Brain pericyte (primary cell): ENCODE measurements at places on chromosomes 13 and 19.
A peak's percentile ranks its signal among the peaks of the same experiment; 100 is the strongest.

GRCh38 chr19:1551068-1552040, 16.8 kb downstream of the MEX3D start:
- no peak for DNase-seq

DNA sequence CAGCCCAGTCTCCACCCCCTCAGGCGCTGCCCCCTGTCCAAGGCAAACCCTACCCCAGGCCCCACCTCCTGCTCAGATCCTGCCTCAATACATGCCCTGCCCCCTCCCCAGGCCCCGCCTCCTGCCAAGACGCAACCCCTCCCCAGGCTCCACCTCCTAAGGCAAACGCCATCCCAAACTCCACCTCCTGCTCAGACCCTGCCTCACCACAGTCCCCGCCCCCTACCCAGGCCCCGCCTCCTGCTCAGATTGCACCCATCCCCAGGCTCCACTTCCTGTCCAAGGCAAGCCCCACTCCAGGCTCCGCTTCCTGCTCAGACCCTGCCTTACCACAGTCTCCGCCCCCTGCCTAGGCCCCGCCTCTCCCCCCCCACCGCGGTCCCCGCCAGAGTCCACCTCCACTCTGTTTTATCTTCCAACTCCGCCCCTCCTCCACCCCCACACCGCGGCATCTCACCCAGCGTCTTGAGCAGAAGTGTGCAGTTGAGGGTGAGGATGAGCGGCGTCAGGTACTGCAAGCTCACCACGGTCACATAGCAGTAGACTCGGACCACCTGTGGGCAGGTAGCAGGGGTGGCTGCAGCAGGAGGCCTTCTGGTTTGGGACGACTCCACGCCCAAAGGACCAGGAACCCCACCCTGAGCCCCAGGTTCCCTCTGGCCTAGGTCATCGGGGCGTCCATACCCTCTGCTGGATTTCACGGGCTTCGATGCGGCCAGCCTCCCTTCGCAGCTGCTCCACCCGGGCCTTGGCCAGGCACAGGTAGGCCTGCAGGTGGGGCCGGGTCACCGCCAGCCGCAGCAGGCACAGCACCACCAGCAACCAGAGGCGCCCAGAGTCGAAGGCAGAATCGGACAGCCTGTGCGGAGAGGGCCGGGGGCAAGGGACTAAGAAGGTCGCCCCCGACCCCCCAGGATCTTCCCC, 17.7 kb downstream of the TMEM161A start:
- DNase-seq, result peak; percentile 67

DNA sequence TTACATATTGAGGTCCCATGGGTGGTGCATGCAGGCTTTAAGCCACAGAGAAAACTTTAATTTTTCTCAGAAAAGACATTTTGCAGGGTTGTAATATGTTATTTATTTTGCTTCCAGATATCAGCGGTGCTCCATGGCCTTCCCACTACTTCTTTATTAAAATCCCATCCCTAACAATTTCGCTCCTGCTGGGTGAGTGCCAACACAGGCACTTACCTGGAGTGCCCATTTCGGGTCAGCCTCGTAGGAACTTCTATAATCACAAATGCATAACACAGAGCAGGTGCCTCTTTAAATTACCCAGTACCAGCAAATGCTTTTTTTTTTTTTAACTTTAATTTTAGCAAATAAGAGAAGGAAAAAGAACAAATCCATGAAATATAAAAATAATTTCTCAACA, 86.4 kb downstream of the EFNB2 start:
- DNase-seq, result no peak

GRCh38 chr13:40273253-40274025, 393.0 kb downstream of the FOXO1 start:
- DNase-seq, result no peak

DNA sequence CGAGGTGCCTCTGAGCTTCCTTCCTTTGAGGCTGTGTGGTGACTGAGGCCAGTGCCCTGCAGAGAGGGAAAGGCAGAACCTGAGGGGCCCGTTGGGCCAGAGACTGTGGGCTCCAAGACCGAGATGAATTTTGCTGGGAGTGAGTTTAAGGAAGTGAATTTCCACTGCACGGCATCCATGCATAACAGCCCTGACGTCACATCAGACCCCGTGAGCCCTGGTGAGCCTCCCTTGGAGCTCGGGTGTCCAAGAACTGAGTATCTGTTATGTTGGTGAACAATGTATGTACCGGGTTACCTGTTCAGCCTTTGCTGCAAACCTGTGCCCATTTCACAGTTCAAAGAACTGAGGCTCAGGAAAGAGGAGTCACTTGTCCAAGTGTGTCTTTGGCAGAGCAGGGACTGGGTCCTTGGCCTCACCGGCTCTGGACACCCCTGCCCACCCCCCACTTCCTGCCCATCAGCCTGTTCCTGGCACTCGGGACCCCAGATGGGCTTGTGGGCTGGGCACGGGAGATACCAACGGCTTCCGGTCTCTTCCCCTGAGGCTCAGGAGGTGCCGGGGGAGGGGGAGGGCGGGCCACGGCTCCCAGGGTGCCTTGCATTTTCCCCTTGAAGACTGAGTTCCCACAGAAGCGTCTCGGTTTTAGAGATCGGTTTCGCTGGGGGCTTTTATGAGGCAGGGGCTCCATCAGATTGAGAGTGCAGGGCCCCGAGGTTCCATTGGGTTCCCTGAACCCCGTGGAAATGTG, 33.7 kb downstream of the NFILZ start:
- no peak for DNase-seq

DNA sequence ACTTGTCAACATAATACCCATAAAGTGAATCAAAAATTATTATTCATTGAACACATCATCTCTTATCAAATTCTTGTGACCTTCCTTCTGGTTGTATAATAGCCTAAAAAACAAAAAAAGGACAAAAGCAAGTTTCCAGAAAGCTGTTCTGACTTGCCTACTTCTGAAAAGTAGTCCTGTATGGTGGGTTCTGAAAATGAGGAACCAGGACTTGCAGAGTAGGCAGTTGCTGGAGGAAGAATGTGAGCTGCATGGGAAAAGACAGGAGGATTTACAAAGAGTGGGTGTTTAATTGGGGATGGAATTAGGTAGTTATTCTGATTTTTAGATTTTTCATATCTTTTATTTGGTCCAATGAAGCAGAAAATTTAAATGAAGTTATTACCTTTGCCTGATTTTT, 56.7 kb downstream of the RCBTB2 start:
- no peak for DNase-seq

DNA sequence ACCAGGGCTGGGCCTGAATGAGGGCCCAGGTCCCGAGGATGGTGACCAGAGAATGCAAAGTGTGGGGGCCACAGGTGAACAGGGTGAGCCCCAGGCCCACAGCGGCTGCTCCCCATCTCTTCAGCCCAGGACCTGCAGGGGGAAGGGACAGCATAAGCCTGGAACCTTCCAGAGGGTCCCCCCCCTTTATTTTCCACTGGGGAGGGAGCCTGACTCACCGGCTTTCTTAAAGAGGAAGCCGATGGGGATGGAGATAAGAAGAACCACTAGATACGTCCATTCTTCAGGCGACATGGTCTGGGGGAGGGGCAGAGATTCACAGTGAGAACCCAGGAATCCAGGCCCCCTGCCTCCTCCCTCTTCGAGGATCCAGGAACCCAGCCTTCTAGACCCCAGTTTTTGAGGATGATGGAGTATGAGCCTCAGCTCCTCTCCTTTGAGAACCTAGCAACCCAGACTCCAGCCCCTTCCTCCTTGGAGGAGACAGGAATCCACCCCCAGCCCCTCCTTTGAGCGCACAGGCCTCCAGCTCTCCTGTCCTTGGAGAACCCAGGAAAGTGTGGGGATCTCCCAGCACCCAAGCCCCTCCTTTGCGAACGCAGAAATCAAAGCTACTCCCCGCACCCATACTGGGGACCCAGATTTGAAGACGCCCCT, 1.0 kb downstream of the MBOAT7 start:
- DNase-seq, result no peak

DNA sequence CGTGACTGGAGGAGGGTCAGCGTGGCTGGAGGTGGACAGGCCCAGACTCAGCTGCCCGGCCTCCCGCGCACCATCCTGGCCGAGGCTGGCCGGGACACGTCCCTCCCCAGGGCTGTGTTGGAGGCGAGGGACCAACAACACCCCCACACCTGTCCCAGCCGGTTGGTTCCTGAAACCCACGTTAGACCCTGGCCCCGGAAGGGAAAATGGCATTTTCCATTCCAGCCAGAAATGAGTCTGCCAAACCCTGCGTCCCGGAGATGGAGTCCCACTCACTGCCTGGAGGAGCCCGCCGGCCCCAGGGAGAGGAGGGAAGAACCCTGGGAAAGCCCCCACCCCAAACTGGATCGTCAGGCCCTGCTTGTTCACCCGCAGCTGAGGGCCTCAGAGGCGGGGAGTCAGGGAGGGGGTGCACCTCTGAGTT, 4.8 kb upstream of the WDR18 start:
- no peak for DNase-seq

DNA sequence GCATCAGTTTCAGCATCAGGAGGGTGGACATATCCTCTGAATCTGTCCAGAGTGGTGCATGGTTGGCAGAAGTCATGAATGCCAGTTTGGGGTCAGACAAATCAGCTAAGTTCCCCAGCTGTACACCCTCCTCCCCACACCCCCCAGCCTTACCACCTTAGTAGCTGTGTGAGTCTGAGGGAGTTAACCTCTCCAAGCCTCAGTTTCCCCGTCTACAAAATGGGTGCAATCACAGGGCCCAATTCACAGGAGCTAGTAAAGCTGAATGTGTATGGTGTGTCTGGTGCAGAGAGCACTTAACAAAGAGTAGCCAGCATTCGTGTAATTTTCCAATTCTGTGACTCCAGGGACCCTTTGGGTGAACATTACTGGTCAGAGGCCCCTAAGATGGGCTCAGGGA, 13.4 kb upstream of the ZNF358 start:
- no peak for DNase-seq

DNA sequence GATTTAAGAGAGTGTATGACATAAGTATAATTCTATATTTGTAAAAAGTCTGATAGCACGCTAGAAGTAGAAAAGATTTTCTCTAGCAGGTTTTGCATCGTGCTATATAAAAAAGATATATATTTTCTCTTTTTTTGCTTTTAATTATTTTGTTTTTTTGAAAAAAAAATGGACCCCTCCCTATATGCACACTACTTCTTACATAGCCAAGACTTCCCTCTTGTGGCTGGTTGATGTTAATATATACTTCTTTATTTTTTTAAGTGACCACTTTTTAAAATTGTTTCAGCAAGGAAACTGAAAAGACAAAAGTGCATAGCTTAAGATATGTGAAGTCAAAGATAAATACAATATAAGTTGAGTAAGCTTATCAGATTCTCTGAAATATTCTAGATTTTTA, 1202.8 kb downstream of the DIAPH3 start:
- DNase-seq, result no peak

GRCh38 chr19:10295847-10296591, 6.3 kb downstream of the ICAM5 start:
- DNase-seq, result no peak

DNA sequence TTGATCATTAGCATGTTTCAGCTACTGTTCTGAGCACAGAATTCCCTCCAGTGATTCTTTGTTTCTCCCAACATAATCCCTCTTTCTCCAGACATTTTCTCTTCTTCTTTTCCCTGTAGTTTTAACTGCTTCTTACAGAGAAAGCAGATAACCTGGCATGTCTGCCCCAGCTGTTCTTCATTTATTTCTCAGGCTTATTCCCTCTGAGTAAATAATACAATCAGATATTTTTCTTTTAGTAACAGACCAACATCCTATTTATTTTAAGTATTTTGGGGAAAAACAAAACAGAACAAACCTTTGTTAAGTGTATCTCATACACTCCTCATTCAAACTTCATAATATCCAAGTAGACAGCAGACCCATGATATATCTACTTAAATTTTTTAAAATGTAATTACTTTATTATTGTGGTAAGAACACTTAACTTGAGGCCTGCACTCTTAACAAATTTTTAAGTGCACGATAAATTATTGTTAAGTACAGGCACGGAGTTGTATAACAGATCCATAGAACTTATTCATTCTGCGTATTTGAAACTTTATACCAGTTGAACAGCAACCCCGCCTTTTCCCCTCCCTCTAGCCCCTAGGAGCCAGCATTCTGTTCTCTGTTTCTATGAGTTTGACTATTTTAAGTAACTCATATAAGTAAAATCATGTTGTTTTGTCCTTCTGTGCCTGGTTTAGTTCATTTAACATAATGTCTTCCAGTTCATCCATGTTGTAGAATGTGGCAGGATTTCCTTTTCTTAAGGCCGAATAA, 540.0 kb downstream of the LMO7 start:
- DNase-seq, result no peak

- no peak for DNase-seq
Measured at GRCh38 chr13:86881390-86881789, 789.8 kb upstream of the SLITRK5 start.

DNA sequence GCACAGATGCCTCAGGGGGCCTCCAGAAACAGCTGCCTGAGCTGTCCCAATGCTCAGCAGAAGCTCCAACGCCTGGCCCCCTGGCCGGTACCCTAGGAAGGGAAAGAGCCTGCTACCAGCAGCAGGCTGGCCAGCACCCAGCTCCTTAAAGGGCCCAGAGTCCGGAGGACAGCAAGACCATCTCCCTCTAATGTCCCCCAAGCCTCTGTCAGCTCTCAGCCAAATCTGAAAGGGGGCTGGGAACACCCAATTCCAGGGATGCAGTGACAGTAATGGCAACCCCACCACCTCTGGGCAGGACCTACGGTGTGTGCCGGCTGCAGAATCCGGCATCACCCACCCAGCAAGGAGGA, 4.2 kb downstream of the PPP6R1 start:
- no peak for DNase-seq

DNA sequence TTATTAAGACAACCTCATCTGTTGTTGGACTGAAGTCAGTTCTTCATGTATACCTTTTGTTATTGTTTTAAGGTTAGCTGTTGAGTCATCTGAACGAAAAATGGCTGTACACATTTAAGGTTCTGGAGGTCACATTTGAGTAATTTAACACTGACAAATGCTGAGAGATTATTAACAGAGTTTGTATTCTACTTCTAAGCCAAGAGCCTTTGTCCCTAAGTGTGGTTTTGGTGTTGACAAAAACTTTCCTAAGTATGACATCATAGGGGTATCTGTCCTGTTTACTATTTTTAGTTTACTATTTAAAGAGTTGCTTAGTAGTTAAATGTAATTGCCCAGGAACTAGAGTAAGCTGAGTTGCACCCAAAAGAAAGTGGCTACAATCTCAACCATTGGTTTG, 71.9 kb downstream of the CDK8 start:
- no peak for DNase-seq

- no peak for DNase-seq
Measured at GRCh38 chr13:110746438-110746837, 32.9 kb downstream of the ING1 start.

DNA sequence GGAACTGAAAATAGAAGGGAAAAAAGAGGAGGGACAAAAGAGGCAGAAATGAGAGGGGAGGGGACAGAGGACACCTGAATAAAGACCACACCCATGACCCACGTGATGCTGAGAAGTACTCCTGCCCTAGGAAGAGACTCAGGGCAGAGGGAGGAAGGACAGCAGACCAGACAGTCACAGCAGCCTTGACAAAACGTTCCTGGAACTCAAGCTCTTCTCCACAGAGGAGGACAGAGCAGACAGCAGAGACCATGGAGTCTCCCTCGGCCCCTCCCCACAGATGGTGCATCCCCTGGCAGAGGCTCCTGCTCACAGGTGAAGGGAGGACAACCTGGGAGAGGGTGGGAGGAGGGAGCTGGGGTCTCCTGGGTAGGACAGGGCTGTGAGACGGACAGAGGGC, at the start of gene CEACAM5:
CEACAM5 (plus strand) TSS at position 146 of the 400 bp plus-strand sequence; CDS start at position 252, 106 bp downstream.
- no peak for DNase-seq
